Stimulated activated CD8-positive, alpha-beta memory T cell treated with anti-CD3 and anti-CD28 coated beads, Interleukin-4, amount 100 ng/mL, for 1 hour (primary cell): ENCODE measurements at places on chromosomes 4 and X.

DNA sequence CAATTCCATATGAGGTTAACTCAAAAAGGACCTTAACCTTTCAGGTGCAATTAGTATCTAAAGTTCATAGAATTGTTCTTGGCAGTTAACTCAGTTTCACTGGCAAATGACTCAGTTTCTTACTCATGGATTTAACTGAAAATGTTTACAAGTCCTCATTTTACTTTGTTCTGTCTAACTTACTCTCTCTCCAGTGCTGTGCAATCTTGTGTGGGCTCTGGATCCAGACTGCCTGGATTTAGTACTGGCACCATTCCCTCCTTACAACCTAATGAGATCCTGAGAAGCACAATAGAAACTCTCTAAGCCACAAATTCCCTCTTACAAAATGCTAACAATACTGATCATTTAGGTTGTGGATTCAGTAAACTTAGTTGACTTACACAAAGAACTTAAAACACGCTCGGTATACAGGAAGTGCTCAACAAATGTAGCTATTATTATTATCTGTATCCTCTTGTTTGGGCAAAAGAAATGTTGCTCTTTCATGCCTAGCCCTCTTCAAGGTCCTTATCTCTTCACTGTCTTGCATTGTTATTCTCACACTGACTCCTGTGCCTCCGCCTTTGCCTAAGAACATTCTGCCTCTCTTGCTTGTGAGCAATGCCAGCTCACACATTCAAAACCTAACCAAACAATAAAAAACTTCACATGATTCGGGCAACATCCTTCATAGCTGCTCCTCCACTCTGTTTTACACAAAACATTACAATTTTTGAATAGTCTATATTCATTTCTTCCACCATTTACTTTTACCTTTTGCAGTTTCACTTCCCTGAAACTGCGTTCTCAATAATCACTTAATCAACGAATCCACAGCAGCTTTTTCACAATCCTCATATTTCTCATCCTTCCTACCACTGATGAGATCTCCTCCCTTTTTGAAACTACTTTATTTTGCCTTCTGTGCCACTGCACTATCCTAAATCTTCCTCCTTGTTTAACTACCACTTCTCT lies 91.8 kb downstream of the PDE5A start:
- no peak for DNase-seq

- no peak for DNase-seq
Observed at GRCh38 chr4:89064848-89065247, 7.9 kb upstream of the FAM13A start.

DNA sequence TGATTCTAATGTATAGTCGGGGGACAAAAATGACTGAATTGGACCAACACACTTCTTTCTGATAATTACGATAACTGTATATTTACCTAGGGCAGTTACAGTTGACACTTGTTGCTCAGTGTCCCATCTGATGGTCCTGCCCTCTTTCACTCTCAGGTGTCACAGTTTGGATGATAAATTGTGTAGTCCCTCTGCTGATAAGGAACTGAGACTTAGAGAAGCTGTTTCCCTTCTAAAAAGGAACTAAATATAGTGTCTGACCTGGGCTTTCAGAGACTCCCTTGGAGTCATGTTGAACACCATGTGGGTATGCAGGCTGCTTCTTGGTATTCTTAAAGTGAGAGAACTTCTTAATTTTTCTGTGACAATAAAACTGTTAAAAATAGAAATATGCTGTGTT lies 23.7 kb upstream of the PNPLA4 start:
- DNase-seq: no peak

GRCh38 chrX:47483306-47484268 lies 565 bp upstream of the ZNF41 start:
- no peak for DNase-seq

- no peak for DNase-seq
Observed at GRCh38 chr4:78268597-78268996, 211.5 kb downstream of the FRAS1 start.

DNA sequence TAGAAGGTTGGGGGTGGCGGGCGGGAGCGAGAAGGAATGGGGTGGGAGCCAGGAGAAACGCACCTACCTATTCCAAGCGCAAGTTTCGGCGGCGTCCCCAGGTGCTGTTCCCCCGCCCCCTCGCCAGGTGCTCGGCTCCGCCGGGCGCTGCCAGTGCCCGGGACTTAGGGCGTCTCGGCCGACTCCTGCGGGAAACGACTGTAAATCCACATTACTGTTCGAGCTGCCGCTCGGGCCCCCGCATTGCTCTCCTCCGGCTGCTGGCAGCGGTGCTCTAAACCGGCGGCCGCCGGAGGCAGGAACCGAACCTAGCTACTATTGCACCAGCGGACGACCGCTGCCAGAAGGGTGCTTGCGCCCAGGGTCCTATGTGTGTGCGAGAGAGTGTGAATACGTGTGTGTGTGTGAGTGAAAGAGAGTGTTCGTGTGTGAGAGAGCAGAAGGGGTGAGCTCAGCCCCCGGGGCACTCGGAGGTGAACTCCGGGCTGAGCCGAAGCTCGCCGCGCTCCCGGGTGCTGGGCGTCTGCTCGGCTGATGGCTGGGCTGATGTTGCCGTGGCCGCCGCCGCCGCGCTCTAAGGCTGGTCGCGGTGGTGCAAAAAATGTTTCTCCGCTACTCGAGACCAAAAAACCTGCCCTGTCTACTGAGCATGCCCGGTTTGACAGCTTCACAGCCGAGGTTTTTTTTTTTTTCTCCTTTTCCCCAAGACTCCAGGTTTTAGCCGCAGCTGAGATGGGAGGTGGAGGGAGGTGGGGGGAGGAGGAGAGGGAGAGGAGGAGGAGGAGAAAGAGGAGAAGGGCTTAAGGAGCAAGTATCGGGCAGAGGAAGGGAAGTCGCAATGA lies 115.7 kb upstream of the TEX13C start:
- DNase-seq: no peak

- no peak for DNase-seq
Observed at GRCh38 chr4:60020389-60020788, 1179.7 kb upstream of the ADGRL3 start.

DNA sequence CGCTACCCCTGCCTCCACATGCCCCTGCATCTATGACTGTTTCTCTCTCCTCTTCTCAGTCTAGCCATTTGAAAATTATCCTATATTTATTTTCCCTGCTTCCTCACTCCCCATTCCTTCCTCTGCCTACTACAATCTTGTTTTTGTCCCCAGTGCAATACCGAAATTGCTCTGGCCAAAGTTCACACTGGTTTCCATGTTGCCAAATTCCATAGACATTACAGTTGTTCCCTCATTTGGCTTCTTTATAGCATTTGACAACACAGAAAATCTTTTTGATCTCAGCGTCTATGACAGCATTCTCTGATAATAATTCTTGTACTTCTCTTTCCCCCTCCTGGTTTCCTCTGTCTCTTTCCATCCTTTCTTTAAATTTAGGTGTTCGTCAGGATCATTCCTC lies 99.4 kb downstream of the GPR82 start:
- no peak for DNase-seq

DNA sequence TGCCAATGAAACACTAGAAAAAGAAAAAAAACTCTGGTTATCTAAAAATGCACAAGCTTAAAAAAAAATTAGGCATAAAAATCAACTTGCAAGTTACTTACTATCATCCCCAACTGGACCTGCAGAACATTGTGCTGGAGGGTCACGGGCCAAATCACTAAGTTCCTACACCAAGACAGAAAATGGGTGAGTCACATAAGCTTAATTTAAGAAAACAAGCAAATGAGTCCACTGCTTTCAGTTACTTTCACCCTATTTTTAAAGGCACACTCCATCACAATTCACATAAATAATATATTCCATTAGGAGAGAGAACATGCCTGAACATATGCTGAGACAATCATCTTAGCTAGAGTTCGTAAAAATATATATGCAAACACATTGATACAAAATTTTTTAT lies 17.7 kb downstream of the UBE2D3 start:
- no peak for DNase-seq

GRCh38 chrX:143466130-143466529 lies 51.1 kb downstream of the SPANXN3 start:
- DNase-seq: no peak

DNA sequence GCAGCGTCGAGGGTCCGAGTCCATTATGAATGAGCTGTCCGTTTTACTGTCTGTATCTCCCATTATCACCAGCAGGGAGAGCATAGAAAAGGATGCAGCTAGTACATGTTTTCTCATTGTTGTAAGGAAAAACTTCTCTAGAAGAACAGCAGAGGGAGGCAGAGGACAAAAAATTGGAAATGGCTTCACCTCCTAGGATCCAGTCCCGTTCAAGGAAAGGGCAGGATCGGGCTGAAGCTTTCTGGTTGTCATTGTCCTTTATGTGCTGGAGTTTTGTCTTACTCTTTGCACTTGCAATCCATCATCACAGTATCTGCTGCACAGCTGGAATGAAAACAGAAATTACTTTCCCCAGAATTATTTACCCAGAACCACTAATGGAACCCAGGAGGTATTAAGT lies 14.7 kb downstream of the NDP start:
- no peak for DNase-seq

- DNase-seq: no peak
Observed at GRCh38 chr4:6917461-6918271, 8.0 kb downstream of the TBC1D14 start.

DNA sequence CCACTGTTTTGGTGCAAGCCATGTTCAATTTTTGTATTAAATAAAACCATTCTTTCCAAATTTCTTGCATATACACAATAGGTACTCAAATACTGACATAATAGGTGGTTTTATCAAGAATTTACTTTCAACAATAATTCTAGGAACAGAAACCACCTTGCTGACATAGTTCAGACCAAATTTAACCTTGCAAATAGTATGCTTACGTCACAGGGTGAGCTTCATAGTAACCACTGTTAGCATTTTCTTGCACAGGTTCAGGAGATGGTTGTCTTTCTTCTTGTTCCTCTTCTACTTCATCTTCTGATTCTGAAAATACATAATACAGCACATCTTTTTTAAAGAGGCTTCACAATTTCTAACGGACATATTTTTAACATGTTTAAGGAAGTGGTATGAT lies 17.6 kb downstream of the G3BP2 start:
- no peak for DNase-seq

DNA sequence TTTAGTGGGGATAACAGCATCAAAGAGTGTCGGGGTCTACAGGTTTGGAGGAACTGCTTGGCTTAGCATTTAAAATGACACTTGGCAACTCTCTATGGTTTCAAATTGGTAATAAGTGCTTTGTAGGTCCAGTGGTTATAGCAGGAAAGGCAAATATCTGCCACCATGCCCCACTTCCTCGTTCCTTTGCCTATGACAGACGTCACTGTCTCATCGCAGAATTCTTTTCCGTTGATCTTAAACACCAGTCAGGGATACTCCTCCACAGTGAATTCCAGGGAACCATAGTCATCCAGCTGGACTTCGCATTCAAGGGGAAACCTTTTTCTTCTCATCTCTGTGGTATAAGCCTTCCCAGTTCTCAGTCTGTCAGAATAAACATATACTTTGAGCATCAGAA lies 319.1 kb downstream of the GPAT3 start:
- no peak for DNase-seq

DNA sequence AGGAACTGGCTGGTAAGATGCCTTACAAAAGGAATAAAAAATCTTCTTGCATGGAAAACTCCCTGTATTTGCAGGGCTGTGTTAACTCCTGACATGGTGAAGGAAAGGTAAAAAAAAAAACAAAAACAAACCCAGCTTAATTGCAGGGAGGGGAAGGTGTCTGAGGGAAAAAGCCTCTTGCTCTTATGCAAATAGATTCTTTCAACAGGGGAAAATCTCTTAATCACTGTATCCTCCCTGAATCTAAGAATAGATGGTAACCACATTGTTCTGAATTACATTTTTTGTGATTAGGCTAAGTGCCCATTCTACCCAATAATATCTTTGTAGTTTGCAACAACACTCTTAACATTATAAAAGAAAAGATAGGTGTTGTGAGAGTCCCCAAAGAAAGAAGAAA lies 172.6 kb downstream of the RBM46 start:
- no peak for DNase-seq

- no peak for DNase-seq
Observed at GRCh38 chr4:117965622-117966021, 68.7 kb upstream of the NDST3 start.

DNA sequence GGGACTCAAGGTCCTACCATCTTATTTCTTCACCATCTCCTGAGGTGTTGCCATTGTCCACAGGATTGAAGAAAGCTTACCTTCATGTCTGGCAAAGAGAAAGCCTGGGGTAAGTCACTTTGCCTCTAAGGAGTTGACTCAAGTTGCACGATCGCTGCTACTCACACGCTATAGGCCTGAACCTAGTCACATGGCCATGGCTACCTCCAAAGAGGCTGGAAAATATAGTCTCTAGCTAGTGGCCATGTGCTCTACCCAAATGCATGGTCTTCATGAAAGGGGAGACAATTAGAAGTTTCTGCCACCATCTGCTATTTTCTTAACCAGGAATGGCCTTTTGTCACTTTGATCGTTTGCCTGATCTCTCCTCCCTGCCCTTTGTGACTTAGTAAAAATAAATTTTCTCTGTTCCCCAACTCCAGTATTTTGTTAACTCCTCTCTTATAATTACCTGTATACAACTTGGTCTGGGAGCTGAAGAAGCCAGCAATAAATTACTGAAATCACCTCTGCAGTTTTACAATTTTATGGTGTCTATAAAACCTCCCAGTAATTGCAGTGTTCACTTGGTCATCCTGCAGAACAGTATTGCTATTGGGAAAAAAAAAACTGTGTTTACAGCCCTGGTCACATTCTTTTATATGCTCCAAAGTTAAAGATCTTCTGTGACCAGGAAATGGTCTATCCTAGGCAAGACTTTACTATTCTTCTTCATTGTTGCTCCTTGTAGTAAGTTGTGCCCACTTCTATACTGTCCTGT lies 126.7 kb upstream of the TSPAN5 start:
- DNase-seq: no peak

- no peak for DNase-seq
Observed at GRCh38 chr4:165507381-165507780, 128.6 kb downstream of the CPE start.

- no peak for DNase-seq
Observed at GRCh38 chr4:174170091-174170490, 113.4 kb downstream of the FBXO8 start.

- no peak for DNase-seq
Observed at GRCh38 chr4:10639100-10639499, 45.5 kb downstream of the CLNK start.

- no peak for DNase-seq
Observed at GRCh38 chr4:80336582-80336981, 1.1 kb downstream of the CFAP299 start.

- DNase-seq: no peak
Observed at GRCh38 chrX:108439426-108439942, at the start of gene COL4A5. COL4A5 (plus strand) TSS chrX:108439838; CDS start chrX:108440126, 288 bp downstream.
